ENCODE measurements at places on chromosomes 16 and 17.

DNA sequence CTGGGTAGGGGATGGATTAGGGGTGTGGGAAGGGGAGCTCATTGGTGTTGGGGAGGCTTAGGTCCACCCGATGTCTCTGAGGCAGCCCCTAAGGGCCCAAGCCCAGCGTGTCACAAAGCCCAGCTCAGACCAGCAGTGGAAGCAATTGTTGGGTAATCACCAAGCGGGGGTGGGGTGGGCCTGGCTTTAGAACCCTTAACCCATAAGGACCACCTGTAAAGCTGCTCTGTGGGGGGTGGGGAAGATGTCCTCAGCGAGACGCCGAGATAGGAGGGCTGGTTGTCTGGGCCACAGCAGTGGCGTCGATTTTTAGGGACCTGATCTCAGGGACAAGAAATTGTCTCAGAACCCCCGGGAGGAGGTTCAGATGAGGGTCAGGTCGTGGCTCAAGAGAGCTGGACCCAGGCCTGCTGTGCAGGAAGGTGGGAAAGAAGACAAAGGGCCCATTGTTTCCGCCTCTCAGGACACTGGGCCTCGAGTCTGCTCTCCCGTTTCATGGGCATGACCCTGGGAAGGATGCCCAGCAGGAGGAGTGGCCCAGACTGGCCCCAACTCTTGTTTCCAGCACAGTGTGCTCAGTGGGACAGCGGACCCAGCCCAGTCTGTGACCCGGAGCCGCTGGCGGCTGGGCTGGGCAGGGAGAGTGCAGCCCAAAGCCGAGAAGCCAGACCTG is 15.9 kb downstream of the ST6GALNAC2 start:
- DNase-seq = no peak

- no peak for DNase-seq
Observed at GRCh38 chr17:43745541-43745940, 13.1 kb downstream of the SOST start.

- no peak for DNase-seq
Observed at GRCh38 chr16:57279780-57280638, 4.5 kb downstream of the PLLP start.

DNA sequence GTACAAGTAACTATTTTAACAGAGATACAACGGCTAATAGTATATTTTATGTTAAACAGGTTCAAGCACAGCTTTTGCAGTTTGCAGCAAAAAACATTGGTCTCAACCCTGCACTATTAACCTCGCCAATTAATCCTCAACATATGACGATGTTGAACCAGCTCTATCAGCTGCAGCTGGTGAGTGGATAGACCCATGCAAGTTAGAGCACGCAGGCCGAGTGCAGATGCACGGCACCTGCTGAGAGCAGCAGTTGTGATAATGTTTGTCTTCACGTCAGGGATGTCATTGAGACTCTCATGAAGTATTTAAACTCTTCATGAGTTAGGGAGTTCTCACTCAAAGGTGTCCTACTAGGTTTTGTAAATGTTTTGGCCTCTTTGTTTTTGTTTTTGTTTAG is 45.6 kb downstream of the TMC6 start:
- no peak for DNase-seq

DNA sequence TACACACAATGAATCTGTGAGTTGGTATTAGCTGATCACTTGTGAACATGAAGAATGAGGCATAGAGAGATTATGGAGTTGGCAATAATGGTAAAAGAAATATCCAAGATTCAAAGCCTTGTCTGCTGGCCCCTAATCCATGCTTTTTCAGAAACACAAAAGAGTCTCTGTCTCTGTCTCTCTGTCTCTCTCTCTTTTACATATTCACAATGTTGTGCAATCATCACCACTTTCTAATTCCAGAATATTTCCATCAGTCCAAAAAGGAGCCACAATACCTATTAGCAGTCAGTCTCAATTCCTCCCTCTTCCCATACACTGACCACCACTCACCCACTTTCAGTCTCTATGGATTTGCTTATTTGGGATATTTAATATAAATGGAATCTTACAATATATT is 370.1 kb upstream of the CDH8 start:
- DNase-seq = no peak

- no peak for DNase-seq
Observed at GRCh38 chr16:72256398-72257066, 84.6 kb upstream of the PMFBP1 start.

DNA sequence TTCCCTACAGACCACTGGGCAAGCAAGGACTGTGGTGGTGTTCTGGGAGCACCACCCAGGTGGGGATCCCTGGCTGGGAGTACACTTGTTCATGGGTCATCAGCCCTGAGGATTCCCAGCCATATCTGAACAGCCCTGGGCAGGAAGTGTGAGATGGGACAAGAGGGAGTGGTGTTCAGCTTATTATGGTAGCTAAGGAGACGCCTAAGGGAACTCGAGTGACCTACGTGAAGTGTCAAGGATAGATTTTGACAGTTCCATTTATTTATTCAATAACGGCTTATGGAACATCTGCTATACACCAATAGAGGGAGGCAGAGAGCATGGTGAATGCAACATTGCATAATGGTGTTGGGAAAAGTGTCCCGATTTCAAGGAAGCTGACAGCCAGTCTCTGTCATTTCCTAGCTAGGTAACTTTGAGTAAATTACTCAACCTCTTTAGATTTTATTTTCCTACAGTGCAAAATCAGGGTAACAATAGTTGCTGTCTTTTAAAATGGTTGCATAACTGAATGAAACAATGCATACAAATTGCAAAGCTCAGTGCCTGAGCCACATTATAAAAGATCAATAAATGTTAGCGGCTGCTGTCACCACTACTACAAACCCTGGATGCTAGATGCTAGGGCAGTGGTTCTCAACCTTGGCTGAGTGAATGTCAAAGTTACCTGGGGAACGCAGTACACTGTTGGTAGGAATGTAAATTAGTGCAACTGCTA is 534.1 kb downstream of the GRIN2A start:
- DNase-seq = no peak

DNA sequence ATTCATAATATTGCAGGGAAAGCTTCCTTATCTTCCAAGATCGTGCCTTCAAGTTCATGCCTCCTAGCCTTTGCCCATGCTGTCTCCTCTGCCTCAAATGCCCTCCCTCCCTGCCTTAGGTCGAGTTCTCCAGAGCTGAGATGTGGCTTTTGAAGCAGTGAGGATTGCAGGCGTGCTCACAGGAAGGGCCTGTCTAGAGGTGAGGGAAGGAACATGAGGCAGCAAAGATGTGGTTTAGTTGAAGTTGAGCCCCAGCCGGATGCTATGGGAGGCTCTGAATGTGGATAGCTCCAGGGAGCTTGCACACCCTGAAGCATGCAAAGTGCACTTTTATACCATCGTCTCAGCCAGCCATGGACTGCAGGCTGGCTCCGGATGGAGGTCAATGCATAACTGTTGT is 754.6 kb upstream of the EEF2KMT start:
- no peak for DNase-seq

DNA sequence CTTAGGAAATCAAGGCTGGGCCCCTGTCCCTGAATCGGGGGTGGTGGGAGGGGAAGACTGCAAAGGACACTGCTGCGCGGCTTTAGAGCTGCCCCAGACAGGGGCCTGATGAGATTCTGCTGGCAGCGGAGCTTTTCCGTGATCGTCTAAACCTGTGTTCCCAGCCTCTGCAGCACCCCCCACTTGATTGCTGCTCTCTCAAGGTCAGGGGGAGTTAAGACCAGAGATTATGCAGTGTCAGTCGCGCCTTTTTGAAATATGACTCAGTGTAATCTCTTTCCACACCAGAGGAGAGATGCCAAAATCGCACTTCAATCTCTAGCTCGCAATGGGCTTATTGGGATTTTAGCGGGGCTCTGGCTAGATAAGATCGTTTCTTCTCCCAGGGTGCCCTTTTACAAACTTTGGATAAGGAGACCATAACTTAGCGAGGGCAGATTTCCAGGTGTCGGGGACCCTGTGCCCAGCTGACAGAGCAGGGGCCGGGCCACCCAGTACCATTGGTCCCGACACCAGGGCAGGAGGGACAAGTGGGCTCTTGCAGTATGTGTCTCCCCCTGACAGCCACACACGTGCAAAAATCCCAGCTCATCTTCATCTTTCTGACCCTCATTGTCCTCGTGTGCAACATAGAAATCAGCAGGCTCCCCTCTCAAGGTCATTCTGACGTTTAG is 87.0 kb downstream of the IRX3 start:
- DNase-seq = no peak

GRCh38 chr17:38674749-38675615 is at the start of gene EPOP:
TSS of gene EPOP (minus strand) at chr17:38674957. CDS start at chr17:38674495, 462 bp downstream.
- peak; percentile 88 for DNase-seq

DNA sequence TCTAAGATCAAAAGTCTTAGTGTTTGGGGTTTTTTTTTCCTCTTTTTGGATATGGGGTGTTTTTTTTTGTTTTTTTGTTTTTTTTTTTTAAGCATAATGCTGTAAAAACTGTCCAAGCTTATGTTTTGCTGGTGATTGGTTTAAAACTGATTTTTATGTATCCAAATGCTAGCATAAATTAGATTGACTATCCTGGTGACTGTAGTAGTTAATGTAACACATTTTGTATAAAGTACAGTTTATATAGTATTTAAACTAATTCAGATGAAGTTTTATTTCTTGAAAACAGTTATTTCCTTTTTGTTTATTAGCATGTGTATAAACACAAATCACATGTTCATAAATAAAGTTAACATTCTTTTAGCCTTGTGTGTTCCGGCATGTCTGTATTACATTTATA is 10.9 kb downstream of the RBBP6 start:
- no peak for DNase-seq

GRCh38 chr16:88835383-88835782 is 21.4 kb downstream of the GALNS start:
- no peak for DNase-seq

GRCh38 chr17:752620-753219 is 656 bp upstream of the GEMIN4 start:
- DNase-seq = no peak

DNA sequence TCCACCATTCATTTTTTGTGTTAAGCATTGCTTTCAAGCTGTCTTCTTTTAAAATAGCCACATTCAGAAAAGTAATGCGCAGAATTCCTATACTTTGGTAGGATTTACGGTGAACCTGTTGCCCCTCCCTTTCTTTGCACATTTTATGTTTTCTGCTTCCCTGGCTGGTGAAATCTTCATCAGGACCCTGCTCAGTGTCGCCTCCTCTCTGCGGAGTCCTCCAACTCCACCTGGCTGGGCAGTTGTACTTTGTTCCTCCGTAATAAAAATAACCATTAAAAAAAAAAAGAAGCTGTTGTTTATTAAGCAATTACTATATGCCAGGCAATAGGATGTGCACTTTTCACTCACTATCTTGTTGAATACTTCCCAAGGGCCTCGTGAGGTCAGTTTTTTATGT is 2.9 kb downstream of the UMOD start:
- no peak for DNase-seq

DNA sequence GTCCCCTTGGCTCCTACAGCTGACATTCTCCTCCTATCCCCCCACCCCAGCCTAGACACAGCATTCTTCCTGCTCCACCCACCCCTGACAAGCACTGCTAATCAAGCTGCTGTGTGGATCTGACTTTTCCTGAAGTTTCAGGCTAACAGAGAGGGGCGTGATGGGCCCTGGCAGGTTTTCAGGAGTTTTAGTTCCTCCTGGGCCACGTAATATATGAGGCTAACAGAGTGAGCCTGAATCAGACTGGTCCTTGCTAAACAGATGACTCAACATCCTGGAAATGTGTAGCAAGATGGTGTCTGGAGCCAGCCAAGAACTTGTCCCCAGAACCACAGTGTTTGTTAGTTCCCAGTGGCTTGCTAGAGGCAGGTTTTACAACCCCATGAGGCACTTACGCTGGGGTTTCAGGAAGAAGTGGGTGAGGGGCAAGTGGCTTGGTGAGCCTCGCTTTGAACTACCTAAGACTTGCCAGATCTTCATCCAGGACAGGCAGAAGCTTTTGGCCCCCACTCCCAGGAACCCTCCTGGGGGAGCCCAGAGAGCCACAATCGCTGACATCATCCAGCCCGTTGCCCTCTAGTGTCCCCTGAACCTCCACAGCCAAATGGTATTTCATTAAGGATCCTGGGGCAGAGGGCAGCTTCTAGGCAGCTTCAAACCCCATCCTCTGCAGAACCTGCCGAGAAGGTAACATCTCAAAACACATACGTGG is 15.9 kb downstream of the TMEM92 start:
- DNase-seq = peak; percentile 22

- no peak for DNase-seq
Observed at GRCh38 chr16:71645450-71645849, 19.5 kb downstream of the MARVELD3 start.

- DNase-seq = no peak
Observed at GRCh38 chr17:9887508-9887907, 17.6 kb downstream of the RCVRN start.

GRCh38 chr17:80220736-80221215 is 549 bp downstream of the SLC26A11 start:
- DNase-seq = no peak

- no peak for DNase-seq
Observed at GRCh38 chr16:4935241-4935855, 1.6 kb downstream of the PPL start.

- no peak for DNase-seq
Observed at GRCh38 chr17:14448818-14449217, 147.9 kb downstream of the HS3ST3B1 start.

- DNase-seq = no peak
Observed at GRCh38 chr17:37676115-37676925, 33.1 kb upstream of the DDX52 start.

GRCh38 chr16:57371494-57372371 is 557 bp upstream of the CX3CL1 start:
- no peak for DNase-seq

GRCh38 chr16:77969861-77970260 is 52.5 kb upstream of the CLEC3A start:
- DNase-seq = no peak

- no peak for DNase-seq
Observed at GRCh38 chr16:70801611-70802010, 653 bp upstream of the VAC14 start.

- DNase-seq = no peak
Observed at GRCh38 chr17:39198186-39198566, 707 bp upstream of the CACNB1 start.

DNA sequence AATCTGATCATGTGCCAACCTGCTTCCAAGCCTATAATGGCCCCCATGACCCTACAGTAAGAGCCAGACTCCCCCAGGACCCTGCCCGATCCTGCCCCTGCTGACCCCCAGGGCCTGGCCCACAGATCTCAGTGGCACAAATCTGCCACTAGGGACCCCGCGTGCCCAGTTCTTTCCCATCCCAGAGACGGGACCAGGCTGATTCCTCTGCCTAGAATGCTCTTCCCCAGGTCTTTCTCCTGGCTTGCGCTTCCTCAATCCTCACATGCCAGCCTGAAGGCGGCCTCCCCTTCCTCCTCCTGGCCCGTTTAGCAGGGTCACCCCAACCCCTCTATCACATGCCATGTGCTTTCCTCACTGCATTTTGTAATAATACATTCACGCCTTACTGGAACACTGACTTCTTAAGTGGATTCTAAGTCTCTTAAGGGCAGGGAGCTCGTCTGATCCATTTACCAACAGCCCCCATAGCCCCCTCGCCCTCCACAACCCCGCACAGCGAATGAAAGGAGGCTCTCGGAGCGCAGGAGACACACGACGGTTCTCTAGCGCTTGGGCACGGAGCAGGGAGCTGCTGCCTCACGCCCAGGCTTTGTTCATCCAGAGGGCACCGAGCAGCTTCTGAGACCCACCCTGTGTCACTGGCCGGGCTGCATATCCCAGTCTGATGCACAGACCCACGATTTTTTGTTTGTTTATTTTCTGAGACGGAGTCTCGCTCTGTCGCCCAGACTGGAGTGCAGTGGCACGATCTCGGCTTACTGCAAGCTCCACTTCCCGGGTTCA is 1.2 kb downstream of the TRIM65 start:
- no peak for DNase-seq

Measured in stimulated activated CD8-positive, alpha-beta memory T cell treated with anti-CD3 and anti-CD28 coated beads, Interleukin-7, amount 100 ng/mL, for 48 hours (primary cell).